ENCODE measurements at places on chromosomes 6 and 20.

GRCh38 chr6:116429111-116429510, 32.1 kb upstream of the CALHM6 start:
- DNase-seq: no peak

DNA sequence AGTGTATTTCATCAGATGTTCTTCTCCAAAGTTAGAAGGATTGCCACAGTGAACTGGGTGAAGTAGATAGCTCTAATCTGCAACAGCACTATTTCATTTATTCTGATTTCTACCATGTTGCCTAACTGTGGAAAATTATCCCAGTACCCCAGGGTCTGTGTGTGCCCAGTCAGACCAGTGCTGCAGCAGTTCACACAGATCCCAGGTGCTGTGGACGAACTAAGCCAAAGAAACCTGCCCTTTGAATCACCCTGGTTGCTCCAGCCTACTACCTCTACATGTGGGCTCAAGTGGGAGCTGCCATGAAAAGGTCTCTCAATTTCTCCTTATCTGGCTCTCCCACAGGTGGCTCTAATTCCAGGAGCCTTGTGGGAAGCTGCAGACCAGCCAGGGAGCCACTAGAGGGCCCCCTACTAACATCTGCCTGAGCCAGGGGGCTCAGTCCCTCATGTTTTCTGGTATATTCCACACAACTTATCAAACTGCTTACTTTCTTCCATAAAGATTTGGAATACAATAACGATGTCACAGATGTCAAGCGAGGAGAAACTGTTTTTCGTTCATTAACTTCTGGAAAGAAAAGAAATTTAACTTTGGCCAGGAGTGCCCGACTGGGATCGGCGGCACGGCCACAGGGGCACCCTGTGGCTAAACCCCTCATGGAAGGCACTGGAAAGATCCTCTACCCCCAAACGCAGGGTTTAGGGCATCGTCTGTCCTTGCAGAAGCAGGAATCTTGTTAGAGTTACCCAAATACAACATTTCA, 31.6 kb upstream of the LY86 start:
- DNase-seq: no peak

DNA sequence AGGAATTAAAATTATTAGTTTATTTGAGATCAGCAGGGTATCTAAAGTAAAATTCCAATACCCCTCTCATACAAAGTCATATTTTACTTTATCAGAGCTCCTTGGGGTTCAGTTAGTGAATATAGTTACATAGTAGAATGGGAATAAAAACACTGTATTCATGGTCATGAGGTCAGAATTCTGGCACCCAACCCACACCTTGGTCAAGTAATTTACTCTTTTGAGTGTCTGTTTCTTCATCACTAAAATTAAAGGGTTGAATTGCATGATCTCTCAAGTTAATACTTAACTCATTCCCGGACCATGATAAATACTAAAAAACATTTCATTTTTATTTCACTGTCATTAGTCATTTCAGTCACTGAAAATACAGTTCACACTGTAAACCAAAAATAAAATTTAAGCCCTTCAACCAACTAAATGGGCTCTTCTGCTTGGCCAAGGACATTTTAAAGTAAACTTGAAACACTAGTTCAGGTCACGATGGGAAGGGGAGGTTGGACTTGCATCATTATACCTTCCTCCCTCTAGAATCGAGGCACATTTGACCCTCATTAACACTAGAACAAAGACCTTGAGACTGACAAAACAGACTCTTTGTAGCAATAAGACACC, 21.1 kb upstream of the HLA-DRB1 start:
- no peak for DNase-seq

- DNase-seq: no peak
Measured at GRCh38 chr20:51412951-51413481, 129.5 kb downstream of the NFATC2 start.

- DNase-seq: no peak
Measured at GRCh38 chr6:31621320-31621939, 915 bp downstream of the PRRC2A start.
